Activated T-helper 1 cell treated with Interleukin-2 at 50 U/mL for 16 hours (primary cell): ENCODE measurements at places on chromosomes 11 and 22.
A peak's percentile ranks its signal among the peaks of the same experiment; 100 is the strongest.

DNA sequence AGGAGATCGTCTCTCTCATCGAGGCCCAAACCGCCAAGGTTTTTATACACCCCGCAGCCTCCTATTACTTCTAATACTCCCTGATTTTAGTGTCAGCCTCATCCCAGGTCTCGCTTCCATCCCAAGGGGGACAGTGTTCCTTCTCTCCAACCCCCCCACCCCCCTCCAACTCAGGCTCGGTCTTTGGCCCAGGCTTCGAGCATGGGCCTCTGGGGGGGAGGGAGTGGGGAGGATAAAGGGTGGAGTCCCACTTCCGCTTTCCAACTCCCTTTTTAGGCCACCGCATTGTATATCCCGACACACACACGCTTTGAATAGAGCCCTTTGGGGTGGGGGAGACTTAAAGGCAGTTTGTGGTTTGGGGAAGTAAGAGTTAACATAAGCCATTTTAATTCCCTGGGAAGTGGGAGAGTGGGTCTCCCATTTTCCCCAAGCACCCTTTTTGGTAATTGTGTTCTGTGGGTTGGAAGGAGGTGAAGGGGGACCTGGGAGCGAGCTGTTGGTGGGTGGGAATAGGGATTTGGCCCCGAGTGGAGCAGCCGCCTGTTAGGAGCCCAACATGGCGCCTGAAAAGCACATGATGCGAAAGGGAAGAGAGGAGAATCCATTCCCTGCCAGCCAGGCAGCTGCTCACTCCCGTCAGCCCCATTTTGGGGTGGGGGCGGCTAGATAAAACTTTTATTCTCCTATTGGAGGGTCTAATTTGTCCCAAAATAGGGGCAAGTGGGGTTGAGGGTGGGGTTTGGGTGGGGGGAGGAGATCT is 844 bp downstream of the PCF11 start:
- DNase-seq, result peak; percentile 17

DNA sequence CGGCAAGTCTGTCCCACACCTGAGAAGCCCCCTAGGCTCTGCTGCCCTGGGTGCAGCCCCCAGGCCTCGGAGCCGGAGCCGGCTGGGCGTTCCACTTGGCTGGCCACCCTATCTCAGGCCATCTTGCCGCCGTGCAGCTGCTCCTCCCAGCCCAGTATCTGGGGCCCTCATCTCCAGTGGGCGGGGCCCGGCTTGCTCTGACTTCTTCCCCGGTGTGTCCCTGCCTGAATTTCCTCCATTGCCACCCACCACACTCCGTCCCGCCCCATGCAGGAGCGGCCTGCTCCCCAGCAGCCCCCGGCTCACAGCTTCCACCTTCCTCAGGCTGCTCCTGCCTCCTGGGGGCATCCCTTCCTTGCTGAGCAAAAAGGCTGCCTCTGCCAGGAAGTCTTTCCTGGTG is 46.6 kb downstream of the WNT7B start:
- DNase-seq, result no peak

DNA sequence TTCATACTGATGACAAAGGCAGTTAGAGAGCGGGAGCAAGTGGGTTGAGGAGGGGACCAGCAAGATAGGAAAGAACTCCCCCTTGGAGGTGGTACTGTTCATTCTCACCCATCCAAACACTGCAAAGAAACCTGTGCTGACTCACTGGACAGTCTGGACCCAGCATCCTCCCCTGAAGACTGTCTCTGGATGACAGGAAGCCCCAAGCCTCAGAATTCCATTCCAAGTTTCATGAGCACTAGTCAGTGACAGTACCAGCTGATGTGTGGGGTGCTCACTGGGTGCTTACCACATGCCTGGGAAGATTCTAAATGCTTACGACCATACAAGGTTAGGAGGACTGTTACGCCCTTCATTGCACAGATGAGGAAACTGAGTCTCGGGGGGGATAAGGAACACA is 160.9 kb downstream of the IGLL1 start:
- no peak for DNase-seq

DNA sequence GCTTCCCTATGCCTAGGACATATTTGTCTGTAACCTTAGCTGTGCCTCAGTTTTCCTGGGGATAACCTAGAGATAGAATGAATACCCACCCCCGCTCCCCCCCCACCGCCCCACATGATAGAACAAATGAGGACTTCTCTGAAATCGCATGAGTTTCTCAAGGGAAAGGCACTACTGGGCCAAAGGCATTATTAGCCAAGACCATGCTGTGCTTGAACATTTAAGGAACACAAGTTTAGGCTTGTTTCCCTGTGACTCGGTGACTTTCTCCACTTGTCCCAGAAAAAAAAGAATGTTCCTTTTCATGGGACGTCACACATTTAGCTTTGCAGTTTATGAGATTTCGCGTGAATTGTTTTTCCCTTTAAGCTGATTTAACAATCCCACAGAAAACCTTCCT is 51.4 kb upstream of the CRTAM start:
- DNase-seq, result no peak

GRCh38 chr11:11396301-11397035 is 43.4 kb upstream of the CSNK2A3 start:
- no peak for DNase-seq

GRCh38 chr11:126186708-126187529 is 24.5 kb downstream of the RPUSD4 start:
- DNase-seq, result no peak

- peak; percentile 54 for DNase-seq
These were observed 41.1 kb downstream of the UBASH3B start for GRCh38 chr11:122696662-122697061.

DNA sequence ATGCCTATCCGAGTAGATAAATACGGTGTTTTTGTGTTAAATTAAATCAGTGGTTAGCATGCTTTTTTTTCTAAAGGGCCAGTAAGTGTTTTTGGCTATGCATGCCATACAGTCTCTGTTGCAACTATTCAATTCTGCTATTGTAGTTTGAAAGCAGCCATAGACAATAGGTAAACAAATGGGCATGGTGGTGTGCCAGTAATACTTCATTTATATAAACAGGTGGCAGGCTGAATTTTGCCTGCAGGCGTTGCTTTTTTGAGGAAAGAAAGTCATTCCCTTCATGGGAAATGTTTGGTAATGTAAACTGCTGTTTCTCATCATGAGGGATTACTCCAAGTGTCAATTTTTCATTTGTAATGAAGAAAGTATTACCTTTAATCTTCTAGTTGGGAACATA is 106.5 kb downstream of the TMEM135 start:
- DNase-seq, result no peak

DNA sequence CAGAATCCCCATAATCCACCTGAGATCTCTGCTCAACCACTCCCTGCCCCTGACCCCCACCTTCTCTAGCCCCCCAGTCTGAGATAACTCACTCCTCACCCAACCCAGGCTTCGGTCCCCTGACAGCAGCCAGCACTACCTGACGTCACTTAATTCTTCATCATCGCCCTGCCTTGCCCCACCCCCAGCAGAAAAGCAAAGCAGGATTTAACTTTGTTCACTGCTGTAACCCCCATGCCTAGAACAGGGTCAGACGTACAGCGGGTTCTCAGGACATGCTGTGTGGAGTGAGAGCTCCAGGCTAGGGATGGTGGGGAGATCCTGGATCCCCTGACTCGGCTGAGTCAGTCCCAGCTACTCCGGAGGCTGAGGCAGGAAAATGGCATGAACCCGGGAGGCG is 45.8 kb downstream of the ELFN2 start:
- no peak for DNase-seq

GRCh38 chr11:18705651-18706281 is 7.2 kb downstream of the TMEM86A start:
- no peak for DNase-seq

- DNase-seq, result no peak
These were observed 22.1 kb downstream of the GDPD5 start for GRCh38 chr11:75503531-75504099.

GRCh38 chr11:61773356-61773755 is 19.0 kb downstream of the TMEM258 start:
- DNase-seq, result no peak

GRCh38 chr11:124798991-124799347 is 1.2 kb downstream of the MSANTD2 start:
- no peak for DNase-seq

- no peak for DNase-seq
These were observed 57.2 kb downstream of the SBF1 start for GRCh38 chr22:50417411-50418210.

- no peak for DNase-seq
These were observed 53.4 kb downstream of the SCGB1A1 start for GRCh38 chr11:62472063-62472884.

DNA sequence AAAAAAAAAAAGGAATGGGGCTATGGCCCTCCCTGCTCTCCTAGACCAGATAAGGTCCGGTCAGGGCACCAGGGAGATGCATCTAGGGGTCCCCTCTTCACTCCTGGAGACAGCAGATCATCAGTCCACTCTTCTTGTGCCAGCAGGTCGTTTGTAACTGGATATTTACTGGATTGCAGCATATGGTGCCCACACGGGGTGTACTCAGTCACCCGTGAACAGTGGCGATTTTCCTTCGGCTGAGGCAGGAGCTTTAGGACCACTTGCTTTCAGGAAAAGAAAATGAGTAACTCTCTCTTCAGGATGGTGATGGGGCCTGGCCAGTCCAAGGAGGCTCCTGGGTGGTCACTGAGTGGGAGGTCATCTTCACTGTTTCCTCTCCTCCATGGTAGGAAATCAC is 38.3 kb upstream of the RAB1B start:
- no peak for DNase-seq

DNA sequence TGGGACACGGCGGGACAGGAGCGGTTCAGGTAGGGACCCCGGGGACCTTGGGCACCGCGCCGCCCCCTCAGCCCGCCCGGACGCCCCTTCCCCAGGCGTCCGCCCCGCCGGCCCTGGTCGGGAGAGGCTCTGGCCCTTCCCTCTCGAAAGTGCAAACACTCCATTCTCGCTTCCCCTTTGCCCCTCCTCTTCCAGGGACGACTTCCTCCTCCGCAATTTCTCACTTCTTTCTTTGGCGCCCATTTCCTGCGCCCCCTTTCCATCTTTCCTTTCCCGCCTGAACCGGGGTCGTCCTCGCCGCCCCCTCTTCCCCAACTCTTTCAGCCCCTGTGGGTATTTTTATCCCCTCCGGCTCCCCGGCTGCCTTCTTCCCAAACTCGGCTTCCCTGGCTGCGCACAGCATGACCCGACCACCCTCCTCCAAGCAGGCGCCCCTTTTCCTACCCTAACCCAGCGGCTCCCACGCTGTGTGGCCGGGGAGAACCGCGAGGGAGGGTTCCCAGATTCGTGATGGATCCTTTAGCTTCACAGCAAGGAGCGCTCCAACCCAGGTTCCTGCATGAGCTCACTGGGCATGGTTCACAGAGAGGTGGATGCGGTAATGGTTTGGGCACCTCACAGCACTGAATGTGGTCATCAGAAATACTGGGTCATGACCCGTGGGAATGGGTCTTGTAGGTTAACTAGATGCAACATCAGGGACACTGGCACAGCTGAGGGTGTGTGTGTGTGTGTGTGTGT is 689 bp downstream of the RAB39A start:
- no peak for DNase-seq

GRCh38 chr11:981764-982163 is 54.8 kb downstream of the MUC6 start:
- no peak for DNase-seq

- DNase-seq, result no peak
These were observed 8.1 kb downstream of the RCOR2 start for GRCh38 chr11:63908631-63909401.

DNA sequence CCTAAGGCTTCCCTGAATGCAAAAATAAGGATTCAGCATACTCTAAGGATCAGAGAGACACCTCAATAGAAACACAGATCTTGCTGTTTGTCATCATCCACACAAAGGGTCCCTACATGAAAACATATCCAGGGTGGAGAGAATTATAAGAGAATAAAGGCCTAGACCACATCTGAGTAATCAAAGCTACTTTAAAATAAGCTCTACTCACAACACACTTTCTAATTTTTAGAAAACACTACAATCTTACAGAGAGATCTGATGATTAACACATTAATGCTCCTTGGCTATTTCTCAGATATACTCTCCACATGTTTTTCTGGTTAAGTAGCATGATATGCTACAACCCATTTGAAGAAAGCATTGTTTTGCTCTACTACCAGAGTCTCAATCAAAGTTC is 108.2 kb downstream of the ETS1 start:
- no peak for DNase-seq

- DNase-seq, result no peak
These were observed 14.8 kb upstream of the MFNG start for GRCh38 chr22:37500745-37501609.

GRCh38 chr11:70456921-70457532 is 58.7 kb downstream of the CTTN start:
- DNase-seq, result no peak

DNA sequence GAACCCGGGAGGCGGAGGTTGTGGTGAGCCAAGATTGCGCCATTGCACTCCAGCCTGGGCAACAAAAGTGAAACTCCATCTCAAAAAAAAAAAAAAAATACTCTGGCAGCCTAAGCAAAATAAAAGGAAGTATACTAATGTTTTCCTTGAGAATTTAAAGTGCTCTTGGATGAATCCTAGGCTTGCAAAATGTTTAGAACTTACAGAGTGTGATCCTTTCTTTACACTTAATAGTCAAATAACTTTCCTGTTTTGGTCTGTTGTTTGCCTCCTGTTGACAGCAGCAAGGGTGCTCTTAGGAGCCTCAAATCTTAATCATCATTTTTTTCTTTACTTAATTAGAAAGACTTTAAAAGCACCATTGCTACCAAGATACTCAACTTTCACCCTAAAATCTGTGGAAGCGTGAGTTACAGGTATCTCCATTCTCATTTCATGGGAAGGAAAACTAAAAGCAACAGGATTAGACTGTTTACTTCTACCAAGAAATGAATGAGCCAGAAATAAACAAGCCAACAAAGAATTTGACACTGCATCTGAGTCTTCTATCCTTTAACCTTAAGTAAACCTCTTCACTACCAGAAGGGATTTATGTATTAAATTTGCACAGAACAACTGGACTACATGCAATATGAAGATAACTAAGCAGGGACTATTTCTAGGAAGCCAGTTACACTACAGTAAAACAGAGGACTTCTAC is 38.7 kb upstream of the CRTAM start:
- no peak for DNase-seq

GRCh38 chr11:108117746-108118371 is 3.5 kb upstream of the ACAT1 start:
- no peak for DNase-seq

DNA sequence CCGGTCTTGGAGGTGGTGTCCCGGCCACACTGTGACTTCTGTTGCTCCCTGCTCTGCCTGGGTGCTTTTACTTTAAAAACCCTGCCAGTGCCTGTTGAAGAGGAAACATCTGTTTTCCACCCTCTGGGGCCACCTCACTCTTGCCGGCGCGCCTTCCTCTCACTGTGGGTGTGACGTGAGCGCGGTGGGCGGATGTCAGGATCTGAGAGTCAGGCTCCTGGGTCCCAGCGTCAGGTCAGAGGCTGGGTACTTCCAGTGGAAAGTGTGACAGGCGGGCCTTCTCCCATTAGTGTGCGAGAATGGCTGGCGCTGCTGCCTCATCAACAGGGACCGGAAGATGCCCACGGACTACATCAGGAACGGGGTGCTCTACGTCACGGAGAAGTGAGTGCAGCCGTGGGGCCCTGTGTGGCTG is 54.2 kb downstream of the GRAMD4 start:
- DNase-seq, result peak; percentile 69

DNA sequence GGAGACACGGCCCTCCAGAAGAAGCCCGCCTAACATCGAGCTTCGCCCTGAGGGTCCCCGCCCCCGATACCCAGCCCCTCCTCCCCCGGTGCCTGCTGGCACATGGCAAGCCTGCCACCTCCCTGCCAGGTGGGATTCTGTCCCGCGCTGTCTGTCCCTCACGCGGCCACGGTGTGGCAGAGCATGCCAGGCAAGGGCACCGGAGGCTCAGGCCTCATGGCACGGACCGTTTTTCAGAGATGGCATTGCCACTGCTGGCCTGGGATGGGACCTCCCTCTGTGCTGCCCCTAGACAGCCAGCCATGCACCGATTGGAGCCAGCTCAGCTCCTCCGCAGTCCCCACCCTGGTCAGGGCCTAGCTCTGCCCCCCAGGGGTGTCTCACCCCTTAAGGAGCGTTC is 19.4 kb downstream of the MRPL23 start:
- no peak for DNase-seq
